ENCODE measurements at places on chromosomes 1 and 21.

DNA sequence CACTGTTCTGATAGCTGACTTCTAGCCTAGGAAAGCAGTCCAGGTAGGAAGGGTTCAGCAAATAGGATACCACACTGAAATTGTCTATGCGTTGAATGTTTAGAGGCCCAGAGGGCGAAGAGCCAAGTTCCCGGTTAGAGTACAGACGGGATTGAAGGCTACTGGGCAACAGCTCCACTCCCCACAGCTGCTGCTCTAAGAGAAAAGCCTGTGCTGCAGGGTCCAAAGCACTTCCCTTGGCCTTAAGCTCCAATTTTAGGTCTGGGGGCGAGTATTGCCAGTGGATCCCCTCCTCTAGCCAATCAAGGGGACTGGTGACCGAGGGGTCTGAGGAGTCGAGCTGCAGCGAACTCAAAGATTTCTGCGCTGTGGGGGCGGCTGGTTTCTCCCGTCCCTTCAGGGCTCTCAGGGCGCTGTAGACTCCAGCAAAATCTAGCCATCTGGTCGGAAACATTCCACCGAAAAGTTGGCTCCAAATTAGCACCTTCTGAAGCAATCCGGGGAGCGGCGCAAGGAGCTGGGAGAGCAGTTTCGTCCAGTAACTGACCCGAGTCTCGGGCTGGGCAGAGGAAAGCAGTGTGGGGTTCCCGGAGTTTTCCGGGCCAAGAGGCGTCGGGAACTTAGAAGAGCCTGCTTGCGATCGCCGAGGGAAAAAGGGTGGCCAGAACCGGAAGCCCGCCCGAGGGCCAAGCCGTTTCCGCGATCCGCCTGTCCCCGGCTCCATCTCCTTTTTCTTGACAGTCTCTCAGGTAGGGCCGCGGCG lies 748 bp downstream of the PPP1R15B start:
- peak; percentile 32 for DNase-seq

GRCh38 chr1:231242516-231243198 lies 1.6 kb downstream of the GNPAT start:
- DNase-seq, result no peak

DNA sequence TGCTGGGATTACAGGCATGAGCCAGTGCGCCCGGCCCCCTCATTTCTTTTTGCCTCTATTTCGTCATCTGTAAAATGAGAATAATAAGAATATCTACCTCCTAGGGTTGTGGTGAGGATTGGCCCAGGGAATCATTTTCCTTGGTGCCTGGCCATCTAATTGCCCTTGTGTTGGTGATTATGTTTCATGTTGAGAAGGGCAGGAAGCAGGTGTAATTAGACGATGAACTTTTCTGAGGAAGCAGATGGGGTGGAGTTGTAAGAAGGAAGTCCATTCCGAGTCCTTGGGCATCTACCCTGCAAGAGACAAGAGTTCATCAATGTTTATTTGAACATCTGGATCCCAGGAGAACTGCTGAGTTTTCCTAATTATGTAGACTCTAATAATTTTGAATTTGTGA lies 38.7 kb upstream of the NEK2 start:
- no peak for DNase-seq

GRCh38 chr1:208456487-208456886 lies 212.3 kb upstream of the PLXNA2 start:
- DNase-seq, result no peak

GRCh38 chr1:198079432-198079951 lies 77.3 kb upstream of the NEK7 start:
- DNase-seq, result no peak

DNA sequence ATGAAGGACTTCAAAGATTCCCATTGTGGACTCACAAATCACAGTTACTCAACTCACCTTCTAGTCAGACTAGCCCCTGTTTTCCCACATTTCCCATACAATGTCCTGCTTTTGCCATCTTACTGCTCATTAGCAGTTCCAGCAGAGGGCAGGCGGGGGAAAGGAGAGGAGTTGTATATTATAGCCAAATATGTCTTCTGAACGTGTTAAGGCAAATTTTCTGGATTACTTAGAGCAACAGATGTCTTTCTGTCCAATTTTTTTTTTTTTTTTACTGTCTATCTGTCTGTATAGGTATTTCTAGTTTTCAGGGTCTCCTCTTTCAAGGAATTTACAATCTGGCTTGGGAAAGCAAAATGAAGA lies 29.9 kb upstream of the DDAH1 start:
- no peak for DNase-seq

- DNase-seq, result no peak
These were observed 6.8 kb downstream of the KCNH1 start for GRCh38 chr1:211127166-211127565.

- no peak for DNase-seq
These were observed 12.4 kb downstream of the TFF3 start for GRCh38 chr21:42302794-42303193.
